ENCODE measurements at places on chromosomes 6 and 20.

DNA sequence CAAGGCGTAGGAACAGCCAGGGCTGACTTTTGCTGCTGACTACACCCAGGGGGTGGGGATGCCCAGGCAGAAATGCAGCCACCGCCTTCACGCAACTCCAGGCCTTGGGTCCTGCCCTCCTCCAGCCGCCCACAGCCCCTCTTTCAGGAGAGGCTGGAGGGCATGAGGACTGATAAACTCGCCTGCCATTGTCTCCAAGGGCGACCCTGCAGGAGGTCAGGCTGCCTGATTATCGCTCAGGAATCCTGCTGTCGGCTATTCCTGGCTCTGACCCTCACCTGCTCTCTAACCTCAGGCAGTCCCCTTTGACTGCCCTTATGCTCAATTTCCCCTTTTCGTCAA, 62.0 kb upstream of the HDDC2 start:
- no peak for DNase-seq

- no peak for DNase-seq
Measured at GRCh38 chr6:110537208-110538123, 61.1 kb upstream of the SLC22A16 start.

DNA sequence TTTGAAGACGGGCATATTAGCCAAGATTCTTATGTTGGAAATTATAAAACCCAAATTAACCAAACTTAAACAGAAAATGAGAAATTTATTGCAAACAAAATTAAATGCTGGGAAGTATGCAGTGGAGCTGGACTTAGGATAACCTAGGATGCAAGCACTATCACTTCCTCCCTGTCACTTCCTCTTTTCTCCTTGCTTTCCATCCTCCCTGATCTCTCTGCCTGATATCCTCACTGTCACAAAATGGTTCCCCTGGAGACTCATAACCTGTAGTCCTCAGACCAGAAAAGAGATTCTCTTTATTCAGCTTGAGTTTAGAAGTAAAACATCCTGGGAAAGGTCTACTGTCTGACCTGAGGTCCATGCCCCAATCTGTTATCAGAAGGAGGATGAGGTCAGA, 7.4 kb upstream of the KLHL32 start:
- DNase-seq, result no peak

- DNase-seq, result no peak
Measured at GRCh38 chr6:13677878-13678254, 33.8 kb downstream of the RANBP9 start.

- no peak for DNase-seq
Measured at GRCh38 chr6:5761370-5761769, 245.4 kb downstream of the NRN1 start.

DNA sequence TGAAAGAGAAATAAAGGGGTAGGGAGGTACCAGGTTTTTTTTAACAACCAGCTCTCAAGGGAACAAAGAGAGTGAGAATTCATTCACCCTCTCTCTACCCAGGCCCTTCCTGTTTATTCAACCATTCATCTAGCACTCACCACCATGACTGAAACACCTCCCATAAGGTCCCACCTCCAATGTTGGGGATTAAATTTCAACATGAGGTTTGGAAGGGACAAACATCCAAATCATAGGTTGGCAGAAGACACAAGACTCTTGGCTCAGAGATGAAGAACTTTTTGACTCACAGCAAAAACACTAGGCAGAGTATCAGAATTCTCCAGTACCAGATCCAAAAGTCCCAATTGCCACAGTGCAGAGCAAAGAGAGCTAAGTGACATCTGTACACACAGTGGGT, 186.3 kb downstream of the EDN1 start:
- DNase-seq, result no peak

DNA sequence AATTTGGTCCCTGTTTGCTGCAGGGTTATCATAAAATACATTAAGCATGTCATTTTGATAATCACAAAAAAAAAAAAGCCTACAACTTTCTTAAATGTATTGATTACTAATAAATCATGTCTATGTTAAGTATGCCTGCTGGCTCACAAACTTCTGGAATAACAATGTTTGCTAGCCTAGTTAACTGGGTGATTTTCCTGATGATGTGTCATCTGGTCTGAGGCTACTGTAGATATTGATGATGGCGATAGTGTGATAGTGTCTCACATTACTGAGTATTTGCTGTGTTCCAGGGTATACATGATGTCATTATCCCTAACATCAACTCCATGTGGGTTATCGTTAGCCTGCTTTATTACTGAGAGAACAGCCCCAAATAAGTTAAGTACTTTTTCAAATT, 86.2 kb upstream of the VSTM2L start:
- no peak for DNase-seq
